ENCODE measurements at places on chromosomes 11 and 22.
A peak's percentile ranks its signal among the peaks of the same experiment; 100 is the strongest.

DNA sequence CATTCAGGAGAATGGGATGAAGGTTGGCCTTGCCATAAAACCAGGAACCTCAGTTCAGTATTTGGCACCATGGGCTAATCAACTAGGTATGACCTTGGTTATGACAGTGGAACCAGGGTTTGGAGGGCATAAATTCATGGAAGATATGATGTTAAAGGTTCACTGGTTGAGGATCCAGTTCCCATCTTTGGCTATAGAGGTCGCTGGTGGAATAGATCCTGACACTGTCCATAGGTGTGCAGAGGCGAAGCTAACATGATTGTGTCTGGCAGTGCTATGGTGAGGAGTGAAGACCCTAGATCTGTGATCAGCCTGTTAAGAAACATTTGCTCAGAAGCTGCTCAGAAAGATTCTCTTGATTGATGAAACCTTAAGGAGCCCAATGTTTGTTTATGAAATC lies 5.7 kb downstream of the NF2 start:
- no peaks in the 10 kb centered on the region for H3K36me3 ChIP-seq
- H3K4me3 ChIP-seq: no peak overlapping the region

DNA sequence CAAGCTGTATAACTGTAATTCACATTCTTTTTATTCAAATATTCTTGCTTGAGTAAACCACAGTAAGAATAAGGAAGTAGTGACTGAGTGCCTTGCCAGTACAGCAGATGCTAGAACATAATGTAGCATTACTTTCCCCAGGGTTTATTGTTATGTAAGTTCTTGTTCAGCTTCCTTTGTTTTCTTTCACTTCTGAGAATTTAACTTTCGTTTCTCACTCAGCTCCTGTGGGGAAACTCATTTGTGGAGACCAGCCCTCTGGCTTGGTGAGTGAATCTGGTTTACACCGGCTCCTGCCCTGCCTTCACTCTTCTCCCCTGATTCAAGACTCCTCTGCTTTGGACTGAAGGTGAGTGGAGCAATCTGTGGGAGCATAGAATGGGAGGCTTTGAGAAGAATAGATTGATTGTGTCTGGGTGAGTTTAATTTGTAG lies at the start of gene TRIM22:
TSS of gene TRIM22 (plus strand) at position 240 of the 433 bp plus-strand sequence. CDS start 6,443 bp downstream, outside the sequence.
- H3K4me3 ChIP-seq: peak within 1 kb of the TSS; percentile 75
- DNase-seq: no peak
- H3K36me3 ChIP-seq: no peaks in the 10 kb centered on the region
- no peaks in the 10 kb centered on the region for H3K27me3 ChIP-seq
- peaks cover 13% of the 10 kb centered on the region for H3K4me1 ChIP-seq
- H3K27ac ChIP-seq: peak within 1 kb of the TSS; percentile 82

GRCh38 chr11:114395736-114396135 lies 4.6 kb downstream of the C11orf71 start:
- H3K27ac ChIP-seq: no peak overlapping the region
- no peaks in the 10 kb centered on the region for H3K36me3 ChIP-seq
- H3K4me3 ChIP-seq: no peak overlapping the region

GRCh38 chr11:72328366-72329224 lies 84.6 kb upstream of the PHOX2A start:
- no peak overlapping the region for H3K4me3 ChIP-seq
- no peaks in the 10 kb centered on the region for H3K27me3 ChIP-seq
- H3K27ac ChIP-seq: no peak overlapping the region
- peaks cover 29% of the 10 kb centered on the region for H3K4me1 ChIP-seq
- DNase-seq: no peak

DNA sequence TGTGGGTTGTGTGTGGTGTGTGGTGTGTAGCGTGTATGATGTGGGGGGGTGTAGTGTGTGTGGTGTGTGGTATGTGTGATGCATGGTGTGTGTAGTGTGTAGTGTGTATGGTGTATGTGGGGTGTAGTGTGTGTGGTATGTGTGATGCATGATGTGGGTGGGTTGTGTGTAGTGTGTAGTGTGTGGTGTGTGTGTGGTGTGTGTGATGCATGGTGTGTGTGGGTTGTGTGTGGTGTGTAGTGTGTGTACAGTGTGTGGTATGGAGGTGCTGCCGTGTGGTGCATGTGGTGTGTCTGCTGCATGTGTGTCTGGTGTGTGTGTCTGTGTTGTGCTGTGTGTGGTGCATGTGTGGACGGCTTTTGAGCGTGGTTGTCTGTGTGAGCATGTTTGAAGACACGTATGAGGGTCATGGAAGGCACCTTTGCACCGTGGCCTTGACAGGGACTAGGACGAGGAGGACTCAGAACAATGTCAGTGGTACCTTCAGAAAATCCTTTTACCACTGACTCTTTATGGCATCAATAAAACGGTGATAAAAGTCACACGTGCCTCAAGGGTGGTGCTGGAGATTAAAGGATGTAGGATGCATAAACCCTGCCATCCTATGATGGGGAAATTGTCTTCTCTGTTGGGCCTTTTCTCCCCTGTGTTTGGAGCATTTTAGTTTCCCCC lies 328.7 kb upstream of the B3GAT1 start:
- DNase-seq: no peak
- H3K27me3 ChIP-seq: no peaks in the 10 kb centered on the region
- no peaks in the 10 kb centered on the region for H3K36me3 ChIP-seq
- no peak overlapping the region for H3K27ac ChIP-seq
- no peak overlapping the region for H3K4me3 ChIP-seq

DNA sequence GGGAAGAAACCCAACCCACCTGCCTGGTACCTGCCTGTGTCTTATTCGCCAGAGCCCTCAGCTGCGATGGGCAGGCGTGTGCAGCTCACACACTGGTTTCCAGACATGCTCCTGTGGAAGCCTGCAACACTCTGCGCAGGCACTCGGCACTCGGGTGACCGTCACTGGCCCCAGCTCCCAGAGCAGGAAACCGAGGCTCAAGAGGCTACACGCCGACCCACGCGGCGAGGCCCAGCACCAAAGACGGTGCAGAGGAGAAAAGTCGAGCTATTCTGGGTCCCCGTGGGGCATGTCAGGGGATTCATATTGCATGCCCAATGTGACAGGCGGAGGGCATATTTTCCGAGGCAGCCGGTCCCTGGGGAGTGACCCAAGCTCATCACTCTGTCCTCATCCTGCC lies 11.6 kb upstream of the FGF19 start:
- H3K27ac ChIP-seq: no peak overlapping the region
- peaks cover 3% of the 10 kb centered on the region for H3K27me3 ChIP-seq
- DNase-seq: no peak
- H3K4me1 ChIP-seq: no peaks in the 10 kb centered on the region
- H3K36me3 ChIP-seq: no peaks in the 10 kb centered on the region

- H3K36me3 ChIP-seq: no peaks in the 10 kb centered on the region
- H3K27ac ChIP-seq: no peak overlapping the region
- no peak overlapping the region for H3K4me3 ChIP-seq
- H3K27me3 ChIP-seq: no peaks in the 10 kb centered on the region
These were observed 88.3 kb downstream of the BDNF start for GRCh38 chr11:27611947-27612455.

All from thoracic aorta (tissue), 2 donors.